Activated naive CD8-positive, alpha-beta T cell treated with anti-CD3 and anti-CD28 coated beads, Interleukin-2, amount 10 ng/mL, durations not matched to agents 7 days and 5 days (primary cell): ENCODE measurements at places on chromosomes 2 and 18.

GRCh38 chr18:28854964-28855363 is 678.0 kb upstream of the CDH2 start:
- DNase-seq, result no peak
- H3K36me3 ChIP-seq, result no peaks in the 10 kb centered on the region
- no peaks in the 10 kb centered on the region for H3K4me1 ChIP-seq
- no peak overlapping the region for H3K27ac ChIP-seq

DNA sequence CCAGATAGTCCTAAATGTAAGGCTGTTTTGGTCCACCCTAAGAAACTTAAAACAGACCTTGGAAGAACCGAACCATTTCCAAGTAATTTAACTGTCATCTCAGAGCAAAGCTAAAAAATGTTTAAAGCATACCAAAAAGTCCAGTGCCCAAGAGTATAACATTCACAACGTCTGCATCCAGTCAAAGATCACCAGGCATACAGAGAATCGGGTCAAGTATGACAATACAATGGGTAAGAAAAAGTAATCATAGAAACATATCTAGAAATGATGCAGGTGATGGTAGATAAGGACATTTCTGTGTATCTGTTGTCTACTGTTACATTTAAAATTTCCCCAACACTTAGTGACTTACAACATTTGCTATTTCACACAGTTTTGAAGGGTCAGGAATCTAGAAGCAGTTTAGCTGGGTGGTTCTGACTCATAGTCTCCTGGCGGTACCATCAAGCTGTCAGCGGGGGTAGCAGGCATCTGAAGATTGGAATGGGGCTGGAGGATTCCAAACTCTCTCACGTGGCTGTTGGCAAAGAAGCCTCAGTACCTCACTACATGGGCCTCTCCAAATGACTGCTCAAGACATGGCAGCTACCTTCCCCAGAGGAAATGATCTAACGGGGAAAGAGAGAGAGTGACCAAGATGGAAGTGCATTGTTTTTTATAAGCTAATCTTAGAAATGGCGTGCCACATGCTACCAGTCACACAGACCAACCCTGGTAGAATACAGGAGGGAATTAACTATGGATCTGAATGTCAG is 36.6 kb upstream of the DYNC2LI1 start:
- H3K4me3 ChIP-seq, result no peak overlapping the region
- no peak for DNase-seq
- H3K36me3 ChIP-seq, result no peaks in the 10 kb centered on the region
- H3K4me1 ChIP-seq, result no peaks in the 10 kb centered on the region
- peaks cover 6% of the 10 kb centered on the region for H3K27me3 ChIP-seq

- peaks cover 11% of the 10 kb centered on the region for H3K27me3 ChIP-seq
- DNase-seq, result no peak
- H3K27ac ChIP-seq, result no peak overlapping the region
- H3K4me3 ChIP-seq, result no peak overlapping the region
- H3K36me3 ChIP-seq, result no peaks in the 10 kb centered on the region
- H3K4me1 ChIP-seq, result no peaks in the 10 kb centered on the region
These were observed 905.6 kb downstream of the TSN start for GRCh38 chr2:122660786-122661634.

GRCh38 chr18:21820033-21820810 is 79.6 kb downstream of the MIB1 start:
- peaks cover 11% of the 10 kb centered on the region for H3K36me3 ChIP-seq
- H3K4me3 ChIP-seq, result no peak overlapping the region
- no peak for DNase-seq
- H3K27ac ChIP-seq, result no peak overlapping the region
- H3K4me1 ChIP-seq, result peaks cover 1% of the 10 kb centered on the region

DNA sequence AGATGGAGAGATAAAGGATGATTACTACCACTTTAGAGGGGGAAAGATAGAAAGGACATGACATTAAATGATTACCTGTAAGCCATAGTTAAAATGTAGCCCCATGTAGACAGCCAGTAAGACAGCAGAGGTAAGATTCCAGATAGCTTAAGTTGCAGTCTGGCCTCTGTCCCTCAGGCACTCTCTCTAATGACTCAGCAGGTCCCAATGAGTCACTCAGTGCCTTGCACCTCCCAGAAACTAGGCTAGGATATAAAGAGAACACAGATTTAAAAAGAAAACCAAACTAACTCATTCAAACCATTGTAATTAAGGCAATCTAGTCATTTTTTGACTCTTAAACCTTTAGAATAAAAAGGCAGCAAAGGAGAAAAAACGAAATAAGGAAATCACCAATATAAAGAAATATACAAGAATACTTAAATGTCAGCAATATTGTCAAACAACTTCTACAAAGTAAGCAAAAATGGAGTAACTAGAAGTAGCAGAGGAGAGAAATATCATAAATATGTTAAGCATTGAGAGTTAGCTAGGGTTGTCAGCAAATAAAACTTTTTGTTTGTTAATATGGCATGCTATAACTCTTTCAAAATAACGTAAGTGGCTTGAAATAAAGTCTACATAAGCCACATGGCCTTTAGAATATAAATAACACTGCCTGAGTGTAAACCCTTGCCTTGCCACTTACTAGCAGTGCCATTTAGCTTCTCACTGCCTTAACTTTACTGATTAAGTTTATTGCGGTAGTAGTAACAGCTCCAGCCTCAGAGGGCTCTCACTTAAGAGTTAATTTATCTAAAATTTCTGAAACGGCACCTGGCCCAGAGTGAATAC is 48.5 kb downstream of the SOCS6 start:
- H3K4me1 ChIP-seq, result no peaks in the 10 kb centered on the region
- H3K4me3 ChIP-seq, result no peak overlapping the region
- no peaks in the 10 kb centered on the region for H3K27me3 ChIP-seq

- no peak overlapping the region for H3K4me3 ChIP-seq
- peaks cover 3% of the 10 kb centered on the region for H3K4me1 ChIP-seq
- no peak for DNase-seq
- H3K36me3 ChIP-seq, result no peaks in the 10 kb centered on the region
- peaks cover 16% of the 10 kb centered on the region for H3K27me3 ChIP-seq
These were observed 17.3 kb downstream of the PARD6G start for GRCh38 chr18:80229766-80230745.

- no peak for DNase-seq
- H3K27ac ChIP-seq, result peak overlapping the region; percentile 86
- H3K36me3 ChIP-seq, result peaks cover 37% of the 10 kb centered on the region
- H3K27me3 ChIP-seq, result no peaks in the 10 kb centered on the region
These were observed 69.0 kb downstream of the BABAM2 start for GRCh38 chr2:27959496-27959895.

DNA sequence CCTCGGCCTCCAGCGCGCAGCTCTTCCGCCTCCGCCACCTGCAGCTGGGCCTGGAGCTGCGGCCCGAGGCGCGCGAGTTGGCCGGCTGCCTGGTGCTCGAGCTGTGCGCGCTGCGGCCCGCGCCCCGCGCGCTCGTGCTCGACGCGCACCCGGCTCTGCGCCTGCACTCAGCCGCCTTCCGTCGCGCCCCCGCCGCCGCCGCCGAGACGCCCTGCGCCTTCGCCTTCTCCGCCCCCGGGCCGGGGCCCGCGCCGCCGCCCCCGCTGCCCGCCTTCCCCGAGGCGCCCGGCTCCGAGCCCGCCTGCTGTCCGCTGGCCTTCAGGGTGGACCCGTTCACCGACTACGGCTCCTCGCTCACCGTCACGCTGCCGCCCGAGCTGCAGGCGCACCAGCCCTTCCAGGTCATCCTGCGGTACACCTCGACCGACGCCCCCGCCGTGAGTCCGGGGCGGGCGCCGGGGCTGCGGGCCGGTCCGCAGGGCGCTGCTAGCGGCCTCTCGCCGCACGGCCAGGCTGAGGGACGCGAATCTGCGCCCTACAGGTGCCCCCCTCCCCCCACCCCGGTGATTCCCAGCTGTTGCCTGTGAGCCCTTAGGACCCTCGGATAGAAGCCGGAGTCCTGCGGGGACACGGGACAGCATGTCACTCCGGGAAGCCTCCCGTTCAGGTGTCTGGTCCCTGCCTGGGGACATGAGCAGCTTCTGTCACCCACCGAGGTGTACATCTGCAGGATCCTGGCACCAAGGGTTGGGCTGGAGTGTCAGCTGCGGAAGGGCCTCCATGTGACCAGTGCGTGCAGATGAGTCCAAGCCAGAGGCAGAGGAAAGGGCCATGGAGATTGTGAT is 616 bp downstream of the RNPEPL1 start:
- peaks cover 11% of the 10 kb centered on the region for H3K36me3 ChIP-seq
- no peaks in the 10 kb centered on the region for H3K27me3 ChIP-seq
- peak overlapping the region; percentile 92 for H3K4me3 ChIP-seq
- peaks cover 38% of the 10 kb centered on the region for H3K4me1 ChIP-seq
- peak; percentile 78 for DNase-seq

GRCh38 chr2:220269367-220269766 is 641.9 kb downstream of the SLC4A3 start:
- no peaks in the 10 kb centered on the region for H3K4me1 ChIP-seq
- H3K27me3 ChIP-seq, result no peaks in the 10 kb centered on the region
- no peak overlapping the region for H3K4me3 ChIP-seq

DNA sequence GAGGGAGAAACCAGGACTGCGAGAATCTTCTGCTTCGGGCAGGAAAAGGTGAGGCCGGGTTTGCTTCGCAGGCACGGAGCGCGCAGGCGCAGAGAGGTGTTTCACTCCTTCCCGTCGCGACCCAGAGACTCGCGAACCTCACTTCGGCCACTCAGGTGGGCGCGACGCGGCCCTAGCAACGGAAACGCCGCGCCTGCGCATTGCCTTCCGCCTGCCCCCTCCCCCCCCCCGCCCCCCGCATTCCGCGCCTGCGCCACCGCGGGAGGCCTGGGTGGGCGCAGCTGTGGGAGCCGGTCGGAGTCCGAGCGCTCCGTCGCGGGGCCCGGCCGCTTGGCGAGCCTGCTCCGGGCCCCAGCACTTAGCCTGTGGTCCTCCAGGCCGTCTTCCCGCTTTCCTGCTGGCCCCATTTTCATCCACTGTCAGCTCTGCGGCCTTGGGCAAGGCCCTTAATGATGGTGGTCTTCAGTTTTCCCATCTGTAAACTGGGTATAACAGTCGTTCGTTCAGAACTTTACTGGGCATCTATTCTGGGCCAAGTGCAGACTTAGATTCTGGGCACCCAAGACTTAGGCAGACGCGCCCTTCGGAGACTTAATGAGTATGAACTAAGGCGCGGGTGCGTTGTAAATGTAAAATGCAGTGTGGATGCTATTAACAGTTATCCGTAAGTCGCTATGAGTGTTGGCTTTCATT is 62.1 kb upstream of the ACKR3 start:
- peak overlapping the region; percentile 67 for H3K4me3 ChIP-seq
- H3K36me3 ChIP-seq, result peaks cover 5% of the 10 kb centered on the region
- H3K27ac ChIP-seq, result no peak overlapping the region
- peaks cover 36% of the 10 kb centered on the region for H3K27me3 ChIP-seq
